A549 treated with CORT108297 at 1 μM for 4 hours (cell line): ENCODE measurements at places on chromosomes 4 and X. TPM values are rescaled to one million over a fixed set of nuclear protein-coding genes. Genes with fewer than 3 reads are reported as not detected.

ASB12 gene
- not detected in 5 replicates for total RNA-seq

GAB1 gene
- 1.9 to 2.9 TPM (median 2.5 TPM) in 5 replicates for total RNA-seq

ARR3 gene
- not detected in 5 replicates for total RNA-seq

CFAP47 gene
- total RNA-seq = not detected in 5 replicates

LRIT3 gene
- total RNA-seq = 0.02 to 0.07 TPM (median 0.05 TPM) in 4 of 5 replicates, not detected in the other

BEND4 gene
- total RNA-seq = 0.05 TPM in 1 of 5 replicates, not detected in the others

SMIM43 gene
- 0.22 to 0.46 TPM (median 0.34 TPM) in 5 replicates for total RNA-seq

SSX2B gene
- total RNA-seq = not detected in 5 replicates
